SJSA1 (cell line): ENCODE measurements at places on chromosomes 6 and 20.

- DNase-seq = no peak
Measured at GRCh38 chr6:113423956-113424355, 433.2 kb upstream of the MARCKS start.

- DNase-seq = no peak
Measured at GRCh38 chr6:35494161-35494563, 2.7 kb downstream of the TEAD3 start.

GRCh38 chr6:158603261-158604047 is 41.1 kb downstream of the DYNLT1 start:
- no peak for DNase-seq

DNA sequence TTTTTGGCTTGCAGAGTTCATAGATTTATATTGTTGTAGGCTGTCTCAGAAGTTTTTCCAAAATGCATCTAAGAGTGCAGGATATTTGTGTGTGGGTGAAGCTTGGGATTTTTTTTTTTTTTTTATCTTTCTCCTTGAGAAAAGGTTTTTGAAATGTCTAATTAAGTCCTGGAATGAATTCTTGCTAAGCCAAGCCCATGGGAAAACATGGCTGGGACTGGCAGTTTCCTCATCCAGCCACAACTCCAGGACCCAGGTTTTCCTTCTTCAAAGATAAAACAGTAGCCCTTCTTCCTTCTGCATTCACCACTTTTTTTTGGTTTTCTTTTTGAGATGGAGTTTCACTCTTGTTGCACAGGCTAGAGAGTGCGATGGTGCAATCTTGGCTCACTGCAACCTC is 242.5 kb upstream of the JAG1 start:
- DNase-seq = no peak

- DNase-seq = no peak
Measured at GRCh38 chr20:2303673-2304072, 7.9 kb downstream of the TGM3 start.

DNA sequence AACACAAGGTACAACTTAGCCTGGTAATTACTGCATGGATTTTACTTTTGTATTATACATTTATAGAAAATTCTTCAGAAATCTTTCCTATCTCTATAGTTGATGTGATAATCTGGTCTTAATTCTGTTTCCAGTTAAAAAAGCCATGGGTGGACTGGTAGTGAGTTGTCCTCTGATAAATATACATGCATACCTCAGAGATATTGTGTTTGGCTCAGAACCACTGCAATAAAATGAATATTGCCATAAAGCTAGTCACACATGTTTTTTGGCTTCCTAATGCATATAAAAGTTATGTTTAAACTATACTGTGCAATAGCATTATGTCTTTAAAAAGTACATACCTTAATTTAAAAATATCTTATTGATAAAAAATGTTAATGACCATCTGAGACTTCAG is 708.6 kb upstream of the MARCKS start:
- no peak for DNase-seq

- no peak for DNase-seq
Measured at GRCh38 chr6:56168596-56168995, 78.8 kb downstream of the COL21A1 start.

DNA sequence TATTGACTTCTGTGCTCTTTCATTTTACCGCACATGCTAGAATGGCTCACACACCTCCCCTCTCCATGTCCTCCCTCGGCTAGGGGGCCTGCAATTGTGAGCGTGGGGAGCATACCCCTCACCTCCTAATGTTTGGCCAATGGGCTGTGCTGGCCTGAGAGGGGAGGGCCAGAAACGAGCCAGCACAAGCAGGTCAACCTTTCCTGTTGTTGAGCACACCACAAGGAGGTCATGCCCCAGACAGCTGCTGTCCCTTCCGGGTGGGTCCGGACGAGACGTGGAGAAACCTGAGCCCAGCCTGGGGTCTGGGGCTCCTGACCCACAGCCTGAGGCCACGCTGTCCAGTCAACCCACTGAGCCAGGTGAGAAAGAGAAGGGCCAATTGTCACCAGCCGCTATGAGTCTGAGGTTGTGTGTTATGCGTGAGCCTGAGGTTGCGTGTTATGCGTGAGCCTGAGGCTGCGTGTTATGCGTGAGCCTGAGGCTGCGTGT is 77.4 kb downstream of the TTLL2 start:
- no peak for DNase-seq

DNA sequence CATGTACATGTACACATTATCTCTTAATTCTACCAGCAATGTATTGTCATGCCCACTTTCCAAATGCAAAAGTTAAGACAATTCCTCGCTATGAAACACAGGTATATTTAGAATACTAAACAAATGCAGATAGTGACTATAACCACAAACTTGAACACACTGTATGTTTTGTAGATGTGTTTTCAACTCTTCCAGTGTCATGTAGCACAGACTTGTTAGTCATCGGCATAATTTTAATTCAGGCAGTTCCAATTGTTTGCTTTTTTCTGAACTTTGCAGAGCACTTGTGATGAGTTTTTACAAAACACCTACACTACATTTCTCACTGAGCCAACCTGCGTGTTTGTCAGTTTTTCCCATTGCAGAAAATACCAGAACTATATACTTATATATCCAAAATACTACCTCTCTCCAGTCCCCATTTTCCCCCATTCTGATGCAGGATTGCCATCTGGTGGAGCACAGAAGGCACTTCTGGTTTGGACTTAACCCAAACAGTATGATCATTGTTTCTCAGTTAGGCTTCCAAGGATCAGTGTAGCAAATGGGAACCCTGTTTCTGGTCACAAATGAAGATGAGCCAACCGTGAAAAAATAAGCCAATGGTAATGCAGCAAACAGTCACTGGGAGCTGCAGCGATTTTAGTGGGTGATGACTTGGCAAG is 143.4 kb downstream of the ADGRB3 start:
- no peak for DNase-seq

GRCh38 chr6:135329851-135330803 is 149.0 kb downstream of the MYB start:
- no peak for DNase-seq
